Activated CD8-positive, alpha-beta memory T cell treated with anti-CD3 and anti-CD28 coated beads, Interleukin-2, amount 10 ng/mL, durations not matched to agents 7 days and 5 days (primary cell): ENCODE measurements at places on chromosomes 11 and 22. TPM values are rescaled to one million over a fixed set of nuclear protein-coding genes. Genes with fewer than 3 reads are reported as not detected.
A peak's percentile ranks its signal among the peaks of the same experiment; 100 is the strongest.

DNA sequence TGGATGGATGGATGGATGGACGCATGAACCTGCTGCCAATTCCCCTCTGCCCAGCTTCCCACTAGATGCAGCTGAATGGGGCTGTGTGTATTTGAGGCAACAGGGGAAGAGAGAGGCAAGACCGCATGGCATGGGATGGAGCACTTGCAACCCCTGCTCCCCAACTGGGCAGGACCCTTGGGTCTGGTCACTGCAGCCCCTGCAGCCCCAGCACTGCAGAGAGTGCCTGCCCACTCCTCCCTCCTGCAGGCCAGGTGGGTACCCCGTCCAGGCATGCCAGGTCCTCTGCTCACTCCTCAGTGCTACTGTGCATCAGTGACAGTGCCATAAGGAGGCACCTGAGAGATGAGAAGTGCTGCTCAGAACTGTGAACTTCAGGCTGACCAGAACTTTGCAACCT, 40.3 kb downstream of the OSBPL5 start:
- DNase-seq = no peak
- H3K27me3 ChIP-seq = no peaks in the 10 kb centered on the region
- no peaks in the 10 kb centered on the region for H3K4me1 ChIP-seq
- H3K4me3 ChIP-seq = no peak overlapping the region

DNA sequence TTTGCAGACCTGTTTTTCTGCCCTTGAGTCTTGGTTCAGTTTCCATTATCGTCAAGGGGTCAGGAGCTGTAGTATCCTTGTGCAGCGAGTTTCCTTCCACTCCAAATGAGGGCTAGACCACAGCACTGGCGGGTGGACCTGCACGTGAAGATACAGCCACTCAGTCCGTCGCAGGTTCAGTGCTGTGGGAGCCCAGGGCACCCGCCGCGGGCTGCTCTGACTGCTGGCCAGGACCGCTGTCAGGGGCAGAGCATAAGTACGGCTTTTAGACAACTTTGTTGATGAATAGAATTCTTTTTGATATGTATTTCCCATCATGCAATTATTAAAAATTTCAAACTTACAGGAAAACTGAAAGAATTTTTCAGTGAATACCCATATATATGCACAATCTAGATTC, 56.6 kb downstream of the NF2 start:
- peaks cover 6% of the 10 kb centered on the region for H3K4me1 ChIP-seq
- no peak overlapping the region for H3K4me3 ChIP-seq
- no peak for DNase-seq
- no peaks in the 10 kb centered on the region for H3K27me3 ChIP-seq

Gene PKP3
- 0.18 TPM for total RNA-seq

Gene TUBA8
- 0.42 TPM for total RNA-seq

DNA sequence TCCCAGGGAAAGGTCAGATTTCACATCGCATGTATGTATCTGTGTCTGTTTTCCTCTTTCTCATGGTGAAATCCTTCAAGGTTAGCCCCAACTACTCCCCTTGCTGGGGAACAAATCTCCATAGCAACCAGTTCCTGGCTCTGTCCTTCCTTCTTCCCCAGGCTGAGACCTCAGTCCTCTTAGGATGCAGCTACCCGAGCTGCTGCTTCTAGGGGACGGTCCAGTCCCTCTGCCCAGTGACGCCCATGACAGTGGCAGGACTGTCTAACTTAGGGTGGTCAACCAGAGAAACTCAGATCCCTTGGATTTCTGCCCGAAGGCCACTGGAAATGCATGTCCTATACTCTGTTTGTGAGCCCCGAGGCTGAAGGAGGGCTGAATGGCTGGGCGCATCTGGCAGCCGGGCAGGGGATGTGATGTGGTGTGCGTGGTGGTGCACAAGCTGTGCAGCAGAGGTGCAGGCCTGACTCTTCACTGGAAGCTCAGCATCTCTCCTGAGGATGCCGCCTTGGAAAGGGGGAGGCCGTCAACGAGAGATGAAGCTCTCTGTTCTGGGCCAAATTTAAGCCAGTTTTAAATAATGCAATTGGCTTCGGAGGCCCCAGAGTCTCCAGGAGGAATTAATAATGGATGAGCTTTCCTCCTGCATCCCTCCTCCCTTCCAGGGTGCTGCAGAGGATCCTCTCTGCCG, 118.7 kb upstream of the B3GAT1 start:
- H3K27me3 ChIP-seq = peaks cover 6% of the 10 kb centered on the region
- DNase-seq = peak; percentile 25
- no peaks in the 10 kb centered on the region for H3K4me1 ChIP-seq

Gene MMP1
- not detected for total RNA-seq

- no peak overlapping the region for H3K4me3 ChIP-seq
- H3K36me3 ChIP-seq = no peaks in the 10 kb centered on the region
- DNase-seq = no peak
Measured at GRCh38 chr11:22331771-22332170, 6.4 kb upstream of the SLC17A6 start.

GRCh38 chr11:121589946-121590537, 137.3 kb upstream of the SORL1-AS1 start:
- H3K27me3 ChIP-seq = no peaks in the 10 kb centered on the region
- H3K4me3 ChIP-seq = no peak overlapping the region
- peaks cover 21% of the 10 kb centered on the region for H3K36me3 ChIP-seq
- DNase-seq = no peak

DNA sequence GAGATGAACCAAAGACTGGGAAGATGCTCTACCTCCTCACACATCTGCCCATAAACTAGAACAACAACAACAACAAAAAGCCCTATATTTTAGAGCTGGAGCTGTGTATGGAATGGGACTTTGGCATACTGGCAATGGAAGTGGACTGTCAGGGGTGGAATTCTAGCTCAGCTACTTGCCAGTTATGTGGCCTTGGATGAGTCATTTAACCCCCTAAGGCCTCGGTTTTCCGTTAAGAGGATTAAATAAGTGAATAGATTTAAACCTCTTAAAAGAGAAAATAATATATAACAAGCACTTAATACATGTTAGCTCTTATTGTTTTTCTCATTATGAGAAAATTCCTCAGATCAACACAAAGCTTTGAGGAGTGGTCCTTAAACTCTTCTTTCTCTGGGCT, 195.0 kb downstream of the KIF18A start:
- H3K36me3 ChIP-seq = no peaks in the 10 kb centered on the region
- no peak overlapping the region for H3K4me3 ChIP-seq
- H3K27ac ChIP-seq = no peak overlapping the region
- no peak for DNase-seq
- H3K4me1 ChIP-seq = no peaks in the 10 kb centered on the region

Gene APLNR
- total RNA-seq = not detected

- H3K4me3 ChIP-seq = no peak overlapping the region
- H3K27ac ChIP-seq = no peak overlapping the region
- no peak for DNase-seq
- no peaks in the 10 kb centered on the region for H3K36me3 ChIP-seq
- no peaks in the 10 kb centered on the region for H3K27me3 ChIP-seq
- H3K4me1 ChIP-seq = no peaks in the 10 kb centered on the region
Measured at GRCh38 chr11:2579315-2580060, 120.3 kb downstream of the KCNQ1OT1 start.

GRCh38 chr11:111815489-111815888, 49.3 kb upstream of the PPP2R1B start:
- no peak for DNase-seq
- H3K36me3 ChIP-seq = peaks cover 18% of the 10 kb centered on the region
- no peaks in the 10 kb centered on the region for H3K27me3 ChIP-seq
- H3K4me3 ChIP-seq = no peak overlapping the region
- H3K4me1 ChIP-seq = no peaks in the 10 kb centered on the region

Gene SLN
- not detected for total RNA-seq

DNA sequence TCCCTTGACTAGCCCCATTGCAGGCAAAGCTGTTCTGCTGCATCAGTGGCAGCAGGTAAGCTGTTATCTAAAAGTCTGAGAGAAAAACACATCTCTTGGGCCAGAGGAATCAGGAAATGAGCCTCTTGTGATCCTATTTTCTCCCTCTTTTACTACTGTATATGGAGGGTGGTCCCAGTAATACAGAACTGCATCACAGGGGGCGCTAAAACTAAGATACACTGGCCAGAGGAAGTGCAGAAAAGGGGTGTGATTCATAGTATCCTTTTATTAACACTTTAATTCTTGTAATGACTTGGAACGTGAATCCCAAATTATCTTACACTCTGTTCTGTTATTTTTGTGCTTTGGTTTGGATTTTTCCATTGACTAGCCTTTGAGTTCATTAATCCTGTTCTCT, 8.8 kb upstream of the MED17 start:
- H3K36me3 ChIP-seq = peaks cover 8% of the 10 kb centered on the region
- no peaks in the 10 kb centered on the region for H3K27me3 ChIP-seq
- no peak overlapping the region for H3K27ac ChIP-seq
- H3K4me3 ChIP-seq = no peak overlapping the region

GRCh38 chr22:42623756-42624441, 9.2 kb upstream of the POLDIP3 start:
- peaks cover 3% of the 10 kb centered on the region for H3K36me3 ChIP-seq
- no peaks in the 10 kb centered on the region for H3K27me3 ChIP-seq
- H3K27ac ChIP-seq = no peak overlapping the region
- no peak overlapping the region for H3K4me3 ChIP-seq

Gene ARHGAP32
- total RNA-seq = 1.0 TPM

Gene NUDT8
- total RNA-seq = 15.3 TPM

Gene NPAS4
- total RNA-seq = not detected
